ENCODE measurements at places on chromosomes 2 and 18. TPM values are rescaled to one million over a fixed set of nuclear protein-coding genes. Genes with fewer than 3 reads are reported as not detected.

- no peak for DNase-seq
Measured at GRCh38 chr2:207231967-207232366, 66.2 kb upstream of the KLF7 start.

DNA sequence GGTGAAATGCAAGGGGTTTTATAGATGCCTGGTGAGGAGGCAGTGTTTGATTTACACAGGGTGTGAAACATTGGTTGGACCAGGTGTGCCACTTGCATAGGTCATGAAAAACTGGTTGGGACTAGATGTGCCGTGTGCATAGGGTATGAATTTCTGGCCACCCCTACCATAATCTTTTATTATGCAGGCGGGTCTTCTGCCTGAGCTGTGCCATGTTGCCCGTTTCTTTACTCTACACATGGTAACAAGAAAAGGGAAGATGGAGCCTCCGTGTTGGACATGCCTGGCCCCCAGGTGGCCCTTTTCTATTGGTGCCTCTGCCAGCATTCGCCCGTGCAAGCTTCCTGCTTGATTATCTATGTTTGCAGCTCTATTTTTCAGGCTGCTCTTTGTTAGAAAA is 805.4 kb downstream of the TRIB2 start:
- DNase-seq, result no peak

GRCh38 chr2:160194351-160194750 is 5.7 kb downstream of the ITGB6 start:
- DNase-seq, result no peak

GRCh38 chr18:50722311-50722710 is 97.5 kb downstream of the MRO start:
- no peak for DNase-seq

DNA sequence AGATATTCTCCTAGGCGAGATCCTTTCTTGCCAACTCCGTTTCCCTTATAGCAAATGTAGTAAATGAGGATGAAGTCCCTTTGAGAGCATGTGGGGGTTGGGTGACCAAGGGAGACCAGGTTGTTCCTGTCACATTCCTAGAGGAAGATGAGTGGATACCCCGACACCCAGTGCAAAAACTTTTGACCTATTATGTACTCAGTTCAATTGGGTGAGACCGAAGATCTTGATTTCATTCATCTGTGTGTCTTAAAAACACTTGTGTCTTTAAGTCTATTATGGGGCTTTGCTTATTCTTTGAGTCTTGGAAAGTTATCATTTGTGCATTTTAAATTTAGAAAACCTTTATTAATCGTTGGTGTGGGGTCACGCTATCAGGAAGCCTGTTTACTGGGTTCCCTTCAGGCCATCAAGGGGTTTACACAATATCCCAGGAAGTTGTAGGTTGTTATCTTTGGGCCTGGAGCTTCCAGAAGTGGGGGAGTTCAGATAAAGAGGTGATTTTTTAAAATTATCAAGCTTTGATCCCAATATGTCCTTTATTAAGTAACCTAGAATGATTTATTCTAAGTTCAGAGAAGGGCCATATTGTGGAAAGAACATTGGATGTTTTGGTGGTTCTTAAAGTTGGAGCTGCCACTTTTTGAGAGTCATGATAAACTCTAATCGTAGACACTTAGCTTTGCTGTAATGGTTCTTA is 2.8 kb downstream of the RHOB start:
- DNase-seq, result no peak

DNA sequence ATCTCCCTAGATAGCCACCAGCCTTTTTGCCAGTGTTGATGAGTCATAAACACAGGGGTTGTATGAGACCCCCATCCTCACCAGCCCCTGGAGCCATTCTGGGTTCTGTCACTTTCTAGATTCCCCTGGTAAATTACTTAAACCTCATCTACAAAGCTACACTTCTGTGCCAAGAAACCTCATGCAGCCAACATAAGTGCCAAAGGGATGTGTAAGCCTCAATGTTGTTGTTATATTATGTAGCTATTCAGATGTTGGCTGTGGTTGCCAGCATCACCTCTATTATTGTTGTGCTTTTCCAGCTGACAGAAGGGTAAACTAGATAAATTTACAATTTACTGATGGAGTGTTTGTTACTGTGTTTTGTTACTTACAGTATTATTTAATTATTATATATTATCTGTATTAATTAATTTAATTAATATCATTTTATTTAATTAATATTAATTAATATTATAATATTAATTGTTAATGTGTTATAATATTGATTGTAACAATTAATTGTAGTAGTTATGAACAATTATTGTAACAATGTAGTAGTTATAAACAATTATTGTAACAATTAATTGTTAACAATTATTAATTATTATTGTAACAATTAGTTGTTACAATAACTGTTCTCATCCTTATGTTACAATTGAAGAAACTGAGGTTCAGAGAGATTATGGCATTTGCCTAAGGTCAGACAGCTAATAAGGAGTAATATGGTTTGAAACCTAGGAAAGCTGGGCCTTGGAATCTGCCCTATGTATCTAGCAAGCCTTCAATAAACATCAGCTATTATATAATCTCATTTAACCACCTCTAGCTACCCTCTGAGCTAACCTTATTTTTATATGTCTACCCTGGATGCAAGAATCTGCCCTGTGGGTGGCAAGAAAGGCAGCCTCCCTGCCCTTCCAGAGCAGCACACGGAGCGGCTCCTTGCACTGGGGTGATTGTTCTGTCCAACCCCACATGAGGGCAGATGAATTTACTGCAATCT is 36.1 kb downstream of the PSTPIP2 start:
- no peak for DNase-seq

The PRKAG3 gene
- polyA plus RNA-seq, result not detected

GRCh38 chr18:9325716-9326115 is 8.9 kb upstream of the TWSG1 start:
- DNase-seq, result no peak

DNA sequence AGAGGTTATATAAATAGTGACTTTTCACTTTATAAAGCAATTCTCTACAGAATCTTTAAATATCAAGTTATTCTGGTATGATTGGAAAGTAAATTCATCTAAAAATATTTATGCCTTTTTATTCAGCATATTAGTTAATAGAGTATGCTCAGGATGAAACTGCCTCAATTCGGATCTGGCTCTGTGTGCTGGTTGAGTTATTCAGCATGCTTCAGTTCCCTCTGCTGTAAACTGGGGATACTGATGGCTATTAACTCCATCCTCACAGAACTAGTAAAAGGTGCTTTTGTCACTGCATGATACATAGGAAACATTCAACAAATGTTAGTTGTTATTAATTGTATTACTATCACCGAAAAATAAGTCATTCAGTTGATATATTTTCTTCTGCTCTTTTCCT is 250.3 kb downstream of the NRXN1 start:
- DNase-seq, result no peak

GRCh38 chr2:236866542-236867340 is 218.9 kb upstream of the COPS8 start:
- DNase-seq, result no peak

All from right renal pelvis (tissue), 4 donors.